CD8-positive, alpha-beta memory T cell (primary cell): ENCODE measurements at places on chromosomes 4 and X.

GRCh38 chrX:40468033-40468846 is 112.5 kb upstream of the ATP6AP2 start:
- peak; percentile 7 for DNase-seq

GRCh38 chr4:39855909-39856512 is 121.7 kb downstream of the PDS5A start:
- no peak for DNase-seq

DNA sequence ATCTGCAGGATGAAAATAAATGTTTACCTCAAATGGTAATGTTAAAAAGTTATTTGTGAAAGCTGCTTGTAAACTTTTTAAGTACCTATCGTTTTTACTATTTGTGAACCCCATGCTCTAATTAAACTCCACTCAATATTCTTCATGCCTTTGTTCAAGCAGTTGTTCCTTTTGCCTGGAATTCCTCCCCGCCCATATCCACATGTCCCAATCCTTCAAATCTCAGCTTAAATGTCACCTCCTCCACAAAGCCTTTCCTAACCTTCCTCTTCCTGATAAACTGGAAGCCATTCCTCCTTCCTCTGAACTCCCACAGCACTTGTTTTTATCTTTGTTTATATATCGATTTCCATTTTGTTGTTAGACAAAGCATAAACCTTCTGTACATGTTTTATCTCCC is 2.4 kb downstream of the MORC4 start:
- DNase-seq: no peak

- no peak for DNase-seq
Observed at GRCh38 chrX:153926552-153926857, 441 bp upstream of the ARHGAP4 start.

- DNase-seq: no peak
Observed at GRCh38 chrX:95995583-95995982, 689.1 kb upstream of the DIAPH2 start.

DNA sequence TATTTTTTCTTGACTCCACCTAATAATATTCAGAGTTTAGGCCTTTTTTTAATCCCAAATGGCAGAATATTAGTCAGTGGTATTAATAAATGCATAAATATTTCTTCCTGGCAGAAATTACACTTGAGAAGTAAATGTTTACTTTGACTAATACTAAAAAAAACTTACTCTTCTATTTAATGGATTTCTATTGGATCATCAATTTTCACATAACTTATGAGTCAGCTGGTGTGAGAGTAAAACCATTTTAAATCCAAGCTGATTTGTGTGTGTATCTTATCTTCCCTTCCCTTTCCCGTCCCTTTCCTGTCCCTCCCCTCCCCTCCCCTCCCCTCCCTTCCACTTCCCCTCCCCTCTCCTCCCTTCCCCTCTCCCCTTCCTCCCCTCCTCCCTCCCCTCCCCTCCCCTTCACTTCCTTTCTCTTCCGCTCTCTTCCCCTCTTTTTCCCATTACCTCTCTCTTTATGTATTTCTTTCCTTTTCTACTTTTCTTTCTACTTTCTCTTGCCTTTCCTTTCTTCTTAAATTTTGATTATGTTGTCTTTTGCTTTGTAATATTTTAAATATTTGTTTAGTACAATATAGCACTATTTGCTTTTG is 630.1 kb upstream of the EPHA5 start:
- no peak for DNase-seq

DNA sequence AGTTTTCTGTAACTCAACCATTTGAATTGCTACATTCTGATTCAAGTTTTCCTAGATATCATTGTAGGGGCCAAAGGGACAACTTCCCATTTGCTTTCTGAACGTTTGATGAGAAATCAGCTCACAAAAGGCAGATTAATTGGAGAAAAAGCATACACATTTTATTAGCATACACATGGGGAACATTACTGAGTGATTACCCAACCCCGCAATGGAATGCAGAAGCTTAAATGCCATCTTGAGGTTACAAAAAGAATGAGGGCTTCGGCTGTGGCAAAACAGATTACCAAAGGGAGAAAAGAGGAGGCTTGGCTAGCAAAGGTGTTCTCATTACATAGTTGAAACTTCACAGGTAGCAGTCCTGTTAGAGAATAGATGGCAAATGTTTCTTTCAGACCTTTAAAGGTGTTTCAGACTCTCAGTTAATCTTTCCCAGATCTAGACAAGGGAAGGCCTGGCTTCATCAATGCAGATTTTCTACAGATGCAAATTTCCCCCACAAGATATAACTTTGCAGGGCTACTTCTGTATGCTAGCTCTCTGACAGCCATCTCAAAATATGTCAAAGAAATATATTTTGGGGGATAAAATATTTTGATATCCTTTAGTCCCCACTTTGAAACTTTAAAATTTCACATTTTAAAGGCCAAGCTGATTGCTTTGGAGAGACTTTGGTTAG is 26.5 kb upstream of the HERC6 start:
- DNase-seq: no peak

- no peak for DNase-seq
Observed at GRCh38 chr4:90816754-90817153, 689.6 kb downstream of the CCSER1 start.

- no peak for DNase-seq
Observed at GRCh38 chrX:42567268-42567667, 210.7 kb downstream of the PPP1R2C start.

GRCh38 chr4:99028187-99028586 is 32.7 kb downstream of the METAP1 start:
- no peak for DNase-seq

- no peak for DNase-seq
Observed at GRCh38 chrX:82912382-82912781, 595.7 kb upstream of the POU3F4 start.

- DNase-seq: no peak
Observed at GRCh38 chr4:147409350-147409749, 71.5 kb upstream of the EDNRA start.
